HCT116 (cell line): ENCODE measurements at places on chromosomes 4 and X.

DNA sequence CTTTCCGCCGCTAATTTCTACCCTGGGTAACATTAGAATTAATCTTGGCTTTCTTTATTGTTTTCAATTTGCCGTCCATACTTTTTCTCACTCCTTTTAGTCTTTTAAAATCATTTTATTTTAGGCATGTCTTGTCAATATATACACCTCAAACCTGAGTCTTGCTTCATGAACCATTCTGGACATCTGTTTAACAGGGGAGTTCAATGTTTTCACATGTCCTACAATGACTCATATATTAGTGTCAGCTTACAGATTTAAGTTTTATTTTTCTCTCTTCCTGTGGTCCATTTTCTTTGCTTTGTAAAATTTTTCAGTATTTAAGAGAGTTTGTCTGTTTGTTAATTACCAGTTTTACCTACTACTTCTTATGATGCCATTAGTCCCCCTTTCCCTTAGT is 89.5 kb downstream of the LCORL start:
- DNase-seq: no peak

GRCh38 chr4:54058171-54058570 is 6.2 kb downstream of the CHIC2 start:
- DNase-seq: no peak

- no peak for DNase-seq
These were observed 313.2 kb downstream of the PTTG2 start for GRCh38 chr4:38273407-38273806.

- no peak for DNase-seq
These were observed 109.3 kb downstream of the AFF2 start for GRCh38 chrX:148609515-148610327.

DNA sequence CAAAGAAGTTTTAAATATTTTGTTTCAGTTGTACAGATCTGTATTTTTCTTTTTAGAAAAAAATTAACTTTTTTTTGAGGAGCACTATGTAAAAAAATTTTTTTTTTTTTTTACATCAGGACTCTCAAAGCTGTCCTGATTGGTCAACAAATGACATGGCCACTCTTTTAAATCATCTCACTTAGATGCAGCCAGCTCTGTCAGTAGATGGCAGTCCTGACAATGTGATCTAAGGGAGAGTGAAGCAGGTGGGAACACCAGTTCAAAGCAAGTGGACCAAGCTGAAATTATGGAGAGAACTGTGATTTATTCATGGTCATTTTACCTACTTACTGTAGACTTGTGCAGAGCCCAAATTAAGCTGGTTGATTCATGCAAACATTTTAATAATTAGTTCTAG is 174.7 kb upstream of the GPRIN3 start:
- peak; percentile 68 for DNase-seq

- DNase-seq: no peak
These were observed 12.7 kb upstream of the MRFAP1 start for GRCh38 chr4:6627832-6628231.

DNA sequence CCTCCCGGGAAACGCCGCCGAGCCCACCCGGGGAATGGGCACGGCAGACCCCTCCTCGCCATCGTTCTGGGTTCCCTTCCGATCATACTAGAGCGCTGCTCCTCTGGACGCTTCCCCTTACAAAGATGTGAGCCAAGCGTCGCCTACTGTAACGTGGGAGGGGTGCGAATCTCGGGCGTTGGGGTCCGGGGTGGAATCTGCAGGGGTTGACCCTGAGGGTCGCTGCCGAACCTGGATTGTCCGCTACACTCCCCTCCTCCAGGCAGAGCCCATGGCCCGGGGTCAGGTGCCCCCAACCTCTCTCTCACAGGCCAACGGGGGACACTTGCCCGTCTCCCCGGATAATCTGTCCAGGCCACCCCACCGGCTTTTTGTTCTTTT is 13.8 kb downstream of the BCOR start:
- DNase-seq: no peak

DNA sequence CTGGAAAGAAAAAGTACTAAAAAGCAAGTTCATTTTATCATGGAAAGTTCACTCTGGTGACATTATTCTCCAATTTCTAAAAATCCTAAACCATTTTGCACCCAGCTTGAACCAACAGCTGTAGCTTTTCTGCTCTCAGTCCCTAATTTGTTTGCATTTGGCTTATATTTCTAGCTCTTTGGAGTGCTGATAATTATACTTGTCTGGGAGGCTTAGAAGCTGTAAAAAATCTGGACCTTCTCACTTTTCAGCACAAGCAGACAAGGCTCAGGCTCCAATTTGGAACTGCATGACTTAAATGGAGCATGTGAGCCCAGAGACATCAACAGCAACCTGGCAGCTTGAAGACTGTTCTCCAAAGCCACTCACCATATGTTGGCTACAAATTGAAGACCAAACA is 170.9 kb upstream of the PCDH18 start:
- DNase-seq: no peak

- DNase-seq: no peak
These were observed 185.7 kb upstream of the TBL1X start for GRCh38 chrX:9279234-9279544.

- no peak for DNase-seq
These were observed 638.7 kb downstream of the PCDH18 start for GRCh38 chr4:136893573-136893972.

DNA sequence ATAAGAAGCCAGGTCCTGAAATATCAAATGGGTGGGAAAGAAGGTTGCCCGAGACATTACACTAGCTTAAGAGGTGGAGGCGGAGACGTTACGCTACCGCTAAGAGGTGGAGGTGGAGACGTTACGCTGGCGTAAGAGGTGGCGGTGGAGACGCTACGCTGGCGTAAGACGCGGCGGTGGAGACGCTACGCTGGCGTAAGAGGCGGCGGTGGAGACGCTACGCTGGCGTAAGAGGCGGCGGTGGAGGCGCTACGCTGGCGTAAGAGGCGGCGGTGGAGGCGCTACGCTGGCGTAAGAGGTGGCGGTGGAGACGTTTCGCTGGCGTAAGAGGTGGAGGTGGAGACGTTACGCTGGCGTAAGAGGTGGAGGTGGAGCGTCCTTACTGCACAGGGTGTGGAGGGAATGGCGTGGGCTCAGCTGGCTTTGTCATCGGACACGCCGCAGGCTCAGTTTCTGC is 12.8 kb downstream of the CYP4V2 start:
- peak; percentile 81 for DNase-seq

DNA sequence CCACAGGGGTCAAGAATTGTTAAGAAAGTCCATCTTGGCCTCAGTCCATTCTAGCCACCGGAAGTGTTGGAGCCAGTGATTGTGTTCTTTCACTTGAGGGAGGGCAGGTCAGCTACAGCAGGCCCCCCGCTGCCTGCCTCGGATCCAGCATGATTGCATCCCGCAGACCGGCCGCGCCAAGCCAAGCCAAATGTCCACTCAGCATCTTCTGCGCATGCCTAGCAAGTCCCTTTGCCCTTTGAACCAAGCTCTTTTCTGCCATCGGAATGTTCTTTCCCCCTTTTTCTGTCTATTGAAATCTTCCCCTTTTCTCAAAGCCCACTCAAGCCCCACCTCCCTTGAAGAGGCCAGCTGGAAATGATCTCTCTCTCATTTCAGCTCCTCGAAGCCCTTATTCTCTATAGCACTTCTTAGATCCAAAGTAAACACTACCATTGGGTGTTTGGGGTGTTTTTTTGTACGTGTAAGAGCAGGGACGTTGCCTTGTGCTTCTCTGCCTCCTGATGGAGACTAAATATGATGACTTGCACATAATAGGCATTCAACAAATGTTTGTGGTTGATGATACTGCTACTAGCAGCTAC is 147.8 kb upstream of the BCOR start:
- DNase-seq: no peak

GRCh38 chrX:38800981-38801845 is at the start of gene MID1IP1:
TSS of gene MID1IP1 (plus strand) at chrX:38801459. CDS start at chrX:38804947, 3,488 bp downstream.
- peak; percentile 77 for DNase-seq

DNA sequence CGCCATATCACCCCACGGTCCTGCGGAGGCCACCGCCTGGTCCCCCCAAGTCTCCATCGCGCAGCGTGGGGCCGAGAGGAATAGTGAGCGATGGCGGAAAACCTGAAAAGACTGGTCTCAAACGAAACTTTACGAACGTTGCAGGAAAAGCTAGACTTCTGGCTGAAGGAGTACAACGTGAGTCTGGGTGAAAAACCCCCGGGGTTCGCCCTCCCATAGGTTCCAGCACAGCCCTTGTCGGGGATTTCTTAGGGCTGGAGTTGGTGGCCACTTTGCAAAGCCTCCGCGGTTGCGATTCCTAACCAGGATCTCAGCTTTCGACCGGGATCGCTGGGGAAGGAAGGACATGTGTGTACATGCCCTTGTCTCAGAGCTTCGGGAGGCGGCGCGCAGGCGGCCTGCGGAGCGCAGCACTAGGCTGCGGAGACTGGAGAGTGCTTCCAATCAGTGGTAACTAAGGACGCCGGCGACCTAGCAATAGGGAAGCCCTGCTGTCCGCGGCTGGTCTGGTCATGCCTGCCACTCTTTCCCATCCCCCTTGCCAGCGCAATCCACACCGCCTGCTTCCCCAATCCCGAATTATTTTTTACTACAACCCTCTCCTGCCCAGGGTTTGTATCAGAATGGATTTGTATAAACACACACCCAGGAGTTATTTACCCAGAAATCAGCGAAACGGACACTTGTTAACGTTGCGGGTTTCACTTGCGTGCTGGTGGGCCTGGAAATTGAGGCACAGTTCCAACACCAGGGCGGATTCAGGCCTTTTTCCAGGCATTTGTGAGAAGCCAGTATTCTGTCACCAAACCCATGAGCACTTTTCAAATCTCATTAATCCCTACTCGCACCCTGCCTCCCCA is 741 bp downstream of the SPATA18 start:
- no peak for DNase-seq

GRCh38 chr4:138114434-138114833 is 127.7 kb downstream of the SLC7A11 start:
- DNase-seq: no peak

- no peak for DNase-seq
These were observed 60.4 kb downstream of the ZFYVE28 start for GRCh38 chr4:2357821-2358745.

DNA sequence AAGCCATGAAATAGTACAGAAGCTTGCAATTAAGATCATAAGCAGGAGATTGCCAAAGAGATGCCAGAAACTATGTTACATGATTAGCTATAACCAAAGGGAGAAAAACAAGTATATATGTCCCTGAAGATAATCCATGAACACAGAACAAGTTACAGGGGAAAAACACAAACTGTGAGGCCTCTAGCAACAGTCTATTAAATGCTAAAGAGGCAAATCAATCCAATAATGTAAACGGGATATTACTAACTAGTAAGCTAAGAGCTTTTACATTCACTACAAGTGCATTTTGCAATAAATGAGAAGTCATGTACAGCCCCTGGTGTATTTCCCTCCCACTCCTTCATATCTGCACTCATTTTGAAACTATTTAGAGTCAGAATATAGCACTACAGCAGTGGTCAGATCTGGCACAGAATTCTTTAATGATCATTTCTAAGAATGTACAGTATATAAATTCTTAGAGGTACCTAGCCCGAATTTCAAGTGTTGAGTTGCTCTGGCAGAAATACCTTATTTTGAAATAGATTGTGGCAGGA is 449.8 kb upstream of the SMIM31 start:
- DNase-seq: no peak

- DNase-seq: no peak
These were observed 169.3 kb downstream of the CEP135 start for GRCh38 chr4:56118055-56118454.

GRCh38 chr4:85543832-85544231 is 68.9 kb downstream of the ARHGAP24 start:
- DNase-seq: no peak

DNA sequence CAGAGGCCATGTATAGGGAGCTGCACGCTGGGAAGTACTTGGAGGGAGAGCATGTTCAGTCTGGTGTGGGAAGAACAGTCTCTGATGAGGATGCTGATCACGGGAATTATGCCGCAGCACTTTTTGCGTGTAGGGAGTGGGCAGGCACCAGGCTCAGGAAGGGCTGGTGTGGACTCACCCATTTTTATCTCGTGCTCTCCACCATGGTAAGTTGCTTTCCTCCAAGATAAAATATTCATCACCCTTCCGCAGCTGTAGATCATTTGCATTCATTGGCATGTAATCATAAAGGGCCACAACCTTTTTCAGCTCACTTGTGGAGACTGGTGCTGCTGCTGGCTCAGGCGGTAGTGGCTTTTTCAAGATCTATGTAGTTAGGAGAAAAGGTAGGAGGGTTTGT is 11.8 kb upstream of the TIMM8A start:
- DNase-seq: no peak
